Breast epithelium (tissue), 4 donors: ENCODE measurements at places on chromosomes 2 and 18.

DNA sequence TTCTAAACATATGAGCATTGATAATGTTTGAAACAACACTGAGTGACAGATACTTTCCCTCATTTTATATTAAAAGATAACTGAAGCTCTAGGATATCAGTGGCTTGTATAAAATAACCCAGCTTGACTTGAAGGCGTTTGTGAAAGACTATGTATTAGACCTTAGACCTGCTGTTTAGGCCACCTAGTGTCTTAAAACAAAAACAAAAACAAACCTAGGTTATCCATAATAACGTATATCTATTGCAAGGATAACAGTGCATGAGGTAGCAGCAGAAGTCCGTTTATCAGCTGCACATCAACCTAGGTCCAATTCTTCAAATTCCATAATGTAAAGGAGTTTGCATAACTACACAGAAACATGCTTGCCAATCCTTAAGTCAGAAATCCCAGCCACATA, 79.5 kb upstream of the MAP2 start:
- no peak for DNase-seq

GRCh38 chr2:71778514-71778913, 325.2 kb downstream of the DYSF start:
- DNase-seq: no peak

DNA sequence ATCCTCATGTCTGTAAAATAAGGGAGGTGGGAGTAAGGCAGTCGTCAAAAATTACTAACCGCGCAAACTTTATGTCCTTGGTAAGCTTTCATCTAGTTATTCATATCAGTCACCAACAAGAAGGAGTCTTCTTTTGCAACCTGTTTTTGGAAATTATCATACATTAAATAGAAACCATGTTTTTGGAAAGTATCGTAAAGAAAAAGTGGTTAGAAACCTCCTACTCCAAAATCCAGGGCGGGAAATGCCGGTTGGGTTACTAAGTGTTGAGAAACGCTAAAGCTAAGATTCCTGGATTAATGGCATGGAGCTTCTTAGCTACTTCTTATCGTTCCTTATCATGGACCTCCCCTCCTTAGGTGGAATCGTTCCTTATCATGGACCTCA, 778 bp downstream of the BBS5 start:
- no peak for DNase-seq

DNA sequence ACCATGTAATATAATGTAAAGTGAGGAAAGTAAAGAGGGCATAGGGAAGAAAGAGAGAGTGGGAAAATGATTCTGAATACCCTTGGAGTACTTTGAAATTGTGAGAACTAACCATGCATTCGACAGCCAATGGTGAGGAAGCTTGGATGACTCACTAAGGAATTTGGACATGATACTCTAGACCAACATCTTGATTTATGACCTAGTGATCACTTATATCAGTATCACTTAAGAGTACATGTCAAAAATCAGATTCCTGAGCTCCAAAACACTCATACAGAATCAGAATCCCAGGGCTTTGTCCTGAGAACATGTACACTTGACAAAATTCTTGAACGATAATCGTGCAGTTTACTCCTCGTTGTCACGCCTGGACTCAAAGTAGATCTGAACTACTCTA, 1899.8 kb upstream of the PIK3C3 start:
- DNase-seq: no peak

GRCh38 chr2:191631754-191632153, 46.2 kb upstream of the NABP1 start:
- DNase-seq: peak; percentile 46

- no peak for DNase-seq
Measured at GRCh38 chr2:112957511-112957910, 20.3 kb upstream of the IL36G start.

DNA sequence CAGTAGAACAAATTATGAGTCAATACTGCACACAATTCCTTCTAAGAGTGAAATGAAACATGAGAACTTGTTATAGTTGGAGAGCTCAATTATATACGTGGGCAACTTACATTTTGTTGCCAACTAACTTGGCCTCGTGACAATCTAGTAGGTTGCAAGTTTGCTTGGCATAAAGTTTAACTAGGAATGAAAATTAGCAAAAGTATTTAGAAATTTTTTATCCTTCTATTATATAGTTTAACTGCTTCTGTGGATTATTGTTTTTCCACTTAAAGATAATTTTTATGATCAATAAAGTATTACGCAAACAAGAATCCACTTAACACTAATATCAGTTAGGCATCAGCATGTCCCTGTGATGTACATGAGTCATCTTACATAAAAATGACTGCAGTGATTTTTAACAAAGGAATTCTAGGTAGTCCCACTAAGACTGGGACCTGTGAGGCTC, 41.1 kb downstream of the FAM124B start:
- no peak for DNase-seq

- DNase-seq: no peak
Measured at GRCh38 chr18:75124551-75124950, 84.4 kb downstream of the PTGR3 start.

- DNase-seq: no peak
Measured at GRCh38 chr2:200077838-200078237, 122.5 kb downstream of the MAIP1 start.

- DNase-seq: peak; percentile 75
Measured at GRCh38 chr2:71727562-71727961, 274.2 kb downstream of the DYSF start.

GRCh38 chr2:68365087-68365486, at the start of gene PLEK:
Gene PLEK, plus strand, starts transcription at chr2:68365282. Its CDS starts 70 bp downstream, at chr2:68365352.
- DNase-seq: no peak

GRCh38 chr2:113000436-113000835, 4.8 kb upstream of the IL36A start:
- DNase-seq: no peak

GRCh38 chr18:6414723-6415417, at the start of gene L3MBTL4:
Gene L3MBTL4, minus strand, starts transcription at chr18:6414911. Its CDS starts 103,286 bp downstream, at chr18:6311625.
- no peak for DNase-seq

DNA sequence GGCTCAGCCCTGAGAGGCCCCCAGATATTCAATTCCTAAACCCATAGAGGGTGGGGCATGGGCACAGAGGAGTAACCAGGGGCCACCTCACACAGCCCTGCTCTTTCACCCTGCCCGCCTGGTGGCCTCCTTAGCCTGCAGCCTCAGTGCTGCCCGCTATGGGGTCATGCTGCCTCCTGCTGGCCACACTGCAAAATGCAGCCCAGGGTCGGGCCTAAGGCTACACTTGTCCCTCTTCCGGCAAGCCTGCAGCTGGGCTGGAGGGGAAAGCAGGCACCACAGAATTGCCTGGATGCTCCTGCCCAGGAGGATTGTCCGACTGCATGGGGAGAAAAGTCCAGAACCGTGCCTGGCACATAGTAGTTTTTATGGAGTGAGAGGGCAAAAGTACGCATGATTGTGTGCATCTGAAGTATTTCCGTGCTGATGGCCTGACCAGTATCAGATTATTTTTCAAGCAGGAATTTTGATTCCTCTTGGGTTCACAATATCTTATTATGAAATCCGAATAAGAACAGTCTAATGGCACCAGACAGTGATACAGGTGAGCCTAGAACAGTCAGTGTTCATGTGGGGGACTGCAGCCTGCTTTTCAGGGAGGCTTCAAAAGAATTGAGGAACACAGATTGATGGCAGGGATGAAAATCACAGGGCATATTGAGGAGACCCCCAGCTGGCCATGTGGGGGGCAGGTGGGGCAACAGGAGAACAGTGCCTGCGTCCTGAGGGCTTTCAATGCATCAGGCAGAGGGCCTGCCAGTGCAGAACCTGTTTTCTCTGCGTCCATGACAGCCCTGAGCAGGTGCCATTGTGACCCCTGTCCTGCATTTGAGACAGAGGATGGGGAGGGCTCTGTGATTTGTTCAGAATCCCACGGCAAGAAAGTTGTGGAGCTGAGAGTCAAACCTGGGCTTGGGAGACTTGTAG, 51.2 kb upstream of the ALPP start:
- no peak for DNase-seq

DNA sequence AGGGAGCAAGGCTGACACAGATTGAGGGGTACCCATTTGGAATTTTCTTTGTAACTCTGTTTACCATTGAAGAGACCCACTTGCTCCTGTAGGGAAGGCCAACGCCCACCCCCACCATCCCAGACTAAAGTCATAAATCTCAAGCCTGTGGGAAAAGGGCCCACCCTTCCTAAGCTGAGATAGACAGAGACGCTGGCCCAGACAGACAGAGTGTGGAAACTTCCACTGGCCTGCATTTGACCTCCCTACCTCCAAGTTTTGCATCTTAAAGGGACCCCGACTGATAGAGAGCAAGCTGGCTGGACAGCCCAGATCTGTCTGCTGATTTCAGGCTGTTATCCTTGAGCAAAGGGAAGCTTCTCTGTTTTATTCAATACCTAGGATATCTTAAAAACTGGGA, 48.2 kb upstream of the SLC14A2 start:
- DNase-seq: no peak

DNA sequence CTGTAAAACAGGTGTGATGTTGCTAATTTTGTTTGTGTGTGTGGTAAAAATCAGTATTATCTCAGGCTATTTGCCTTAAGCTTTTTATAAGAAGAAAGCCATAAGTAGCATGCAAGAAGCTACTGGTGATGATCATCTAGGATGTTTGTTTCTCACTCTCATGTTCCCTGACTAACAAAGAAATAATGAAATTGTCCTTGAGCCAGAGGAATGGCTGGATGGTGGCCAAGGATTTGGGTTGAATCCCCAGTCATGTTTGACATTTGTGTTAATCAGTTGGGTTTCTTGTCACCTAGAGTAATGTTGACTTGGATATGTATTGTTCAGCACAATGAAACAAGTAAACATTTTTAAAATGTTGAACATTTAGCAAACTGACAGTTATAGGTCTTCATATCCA, 496.8 kb upstream of the ZEB2 start:
- DNase-seq: no peak

- DNase-seq: peak; percentile 82
Measured at GRCh38 chr2:67846370-67847070, 216.3 kb downstream of the C1D start.

GRCh38 chr2:124145982-124146381, 120.9 kb downstream of the CNTNAP5 start:
- no peak for DNase-seq

GRCh38 chr2:236551471-236552211, 18.0 kb upstream of the ACKR3 start:
- no peak for DNase-seq

GRCh38 chr2:96137321-96138178, 752 bp downstream of the ASTL start:
- DNase-seq: no peak

DNA sequence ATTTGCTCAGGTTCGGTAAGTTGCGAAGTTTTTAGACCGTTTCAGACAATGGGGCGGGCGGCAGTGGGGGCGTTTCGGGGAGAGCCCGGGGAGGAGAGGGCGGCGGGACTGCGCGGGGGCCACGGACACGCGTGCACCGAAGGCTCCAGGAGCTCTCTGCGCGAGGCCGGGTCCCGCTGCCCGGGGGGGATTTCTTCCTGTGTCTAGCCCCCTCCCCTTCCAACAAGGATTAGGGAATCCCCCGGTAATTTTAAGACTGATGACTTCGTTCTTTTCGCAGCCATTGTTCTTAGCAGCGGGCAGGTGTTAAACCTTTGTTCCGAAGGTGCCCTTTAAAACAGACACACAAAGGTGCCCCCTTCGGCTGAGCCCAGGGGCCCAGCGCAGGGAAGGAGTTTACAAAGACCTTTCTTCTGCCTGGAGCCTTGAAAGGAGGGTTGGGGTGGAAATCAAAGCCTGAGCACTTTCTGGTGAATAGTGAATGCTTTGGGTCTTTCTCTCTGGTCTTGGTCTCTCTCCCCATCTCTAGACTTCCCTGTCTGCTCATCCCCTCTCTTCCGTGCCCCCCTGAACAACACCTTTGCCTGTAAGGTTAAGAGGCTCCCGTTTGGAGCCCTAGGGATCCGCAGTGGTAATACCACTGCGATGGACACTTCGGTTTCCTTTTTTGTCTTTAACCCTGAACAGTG, 2.1 kb downstream of the TRIB2 start:
- no peak for DNase-seq

DNA sequence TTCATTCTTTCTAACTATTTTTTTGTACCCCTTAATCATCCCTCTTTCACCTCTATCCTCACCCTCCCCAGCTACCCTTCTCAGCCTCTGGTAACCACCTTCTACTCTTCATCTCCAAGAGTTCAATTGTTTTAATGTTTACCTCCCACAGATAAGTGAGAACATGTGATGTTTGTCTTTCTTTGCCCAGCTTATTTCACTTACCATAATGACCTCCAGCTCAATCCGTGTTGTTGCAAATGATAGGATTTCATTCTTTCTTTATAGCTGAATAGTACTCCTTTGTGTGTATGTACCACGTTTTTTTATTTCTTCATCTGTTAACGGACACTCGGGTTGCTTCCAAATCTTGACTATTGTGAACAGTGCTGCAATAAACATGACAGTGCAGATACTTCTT, 22.1 kb upstream of the TMEM37 start:
- no peak for DNase-seq

GRCh38 chr2:120541553-120541932, 194.1 kb upstream of the GLI2 start:
- no peak for DNase-seq

DNA sequence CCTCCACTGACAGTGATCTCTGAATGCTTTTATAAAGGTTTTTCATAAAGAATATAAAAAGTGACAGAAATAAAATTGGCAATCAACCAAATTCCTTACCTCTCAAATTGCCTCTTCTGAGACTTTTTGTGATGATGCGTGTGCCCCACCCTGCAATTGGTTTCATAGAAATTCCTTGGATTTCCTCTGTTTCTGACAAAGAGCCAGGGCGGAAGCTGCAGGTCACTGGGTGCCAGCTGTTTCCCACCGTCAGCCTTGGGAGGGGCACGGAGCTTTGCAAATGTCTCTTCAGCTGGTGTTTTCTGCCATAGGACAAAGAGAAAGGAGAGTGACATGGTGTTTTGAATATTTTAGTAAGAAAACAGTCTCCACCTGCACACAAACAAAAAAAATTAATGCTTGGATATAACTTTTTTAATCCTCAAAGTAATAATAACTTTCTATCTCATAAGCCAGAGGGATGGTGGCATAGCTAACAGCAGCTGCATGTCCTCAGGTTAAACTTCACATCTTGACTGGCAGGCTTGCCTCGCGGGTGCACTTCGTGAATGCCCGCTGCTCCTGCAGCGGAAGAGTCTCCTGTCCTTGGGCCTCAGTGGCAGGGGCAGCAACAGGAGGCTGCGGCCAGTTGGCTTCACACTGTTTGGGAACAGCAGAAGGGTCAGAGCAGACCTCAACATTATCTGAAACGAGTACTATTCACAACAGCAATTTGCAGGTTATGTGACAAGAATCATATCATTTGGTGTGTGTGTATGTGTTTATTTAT, 24.7 kb downstream of the AGAP1 start:
- DNase-seq: no peak

- DNase-seq: no peak
Measured at GRCh38 chr2:172373076-172373475, 54.3 kb upstream of the ITGA6 start.

DNA sequence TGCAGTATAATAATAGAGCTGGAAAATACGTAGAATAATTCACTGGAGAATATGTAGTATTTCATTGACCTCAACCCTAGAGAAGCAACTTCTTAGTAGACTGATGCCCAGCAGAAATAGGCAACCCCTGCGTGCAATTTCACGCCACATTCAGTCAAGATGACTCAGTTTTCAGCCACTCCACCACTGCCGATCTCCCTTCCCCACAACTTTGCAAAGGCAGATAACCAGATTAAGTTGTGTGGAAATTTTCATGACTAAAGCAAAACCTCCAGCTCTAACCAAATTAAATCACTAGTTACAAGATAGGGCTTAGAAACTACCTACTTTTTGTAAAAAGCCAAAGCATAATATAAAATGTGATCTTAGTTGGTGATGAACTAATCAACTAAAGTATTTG, 63.3 kb upstream of the STK17B start:
- no peak for DNase-seq

GRCh38 chr2:9222239-9222892, 15.8 kb downstream of the ASAP2 start:
- DNase-seq: no peak
